ENCODE measurements at places on chromosomes 11 and 22.

GRCh38 chr11:47033439-47033838, 96.9 kb downstream of the CSTPP1 start:
- no peak for DNase-seq

- no peak for DNase-seq
Observed at GRCh38 chr22:44399906-44400762, 87.4 kb upstream of the SHISAL1 start.

GRCh38 chr22:31275018-31275417, 17.3 kb downstream of the PIK3IP1 start:
- no peak for DNase-seq

DNA sequence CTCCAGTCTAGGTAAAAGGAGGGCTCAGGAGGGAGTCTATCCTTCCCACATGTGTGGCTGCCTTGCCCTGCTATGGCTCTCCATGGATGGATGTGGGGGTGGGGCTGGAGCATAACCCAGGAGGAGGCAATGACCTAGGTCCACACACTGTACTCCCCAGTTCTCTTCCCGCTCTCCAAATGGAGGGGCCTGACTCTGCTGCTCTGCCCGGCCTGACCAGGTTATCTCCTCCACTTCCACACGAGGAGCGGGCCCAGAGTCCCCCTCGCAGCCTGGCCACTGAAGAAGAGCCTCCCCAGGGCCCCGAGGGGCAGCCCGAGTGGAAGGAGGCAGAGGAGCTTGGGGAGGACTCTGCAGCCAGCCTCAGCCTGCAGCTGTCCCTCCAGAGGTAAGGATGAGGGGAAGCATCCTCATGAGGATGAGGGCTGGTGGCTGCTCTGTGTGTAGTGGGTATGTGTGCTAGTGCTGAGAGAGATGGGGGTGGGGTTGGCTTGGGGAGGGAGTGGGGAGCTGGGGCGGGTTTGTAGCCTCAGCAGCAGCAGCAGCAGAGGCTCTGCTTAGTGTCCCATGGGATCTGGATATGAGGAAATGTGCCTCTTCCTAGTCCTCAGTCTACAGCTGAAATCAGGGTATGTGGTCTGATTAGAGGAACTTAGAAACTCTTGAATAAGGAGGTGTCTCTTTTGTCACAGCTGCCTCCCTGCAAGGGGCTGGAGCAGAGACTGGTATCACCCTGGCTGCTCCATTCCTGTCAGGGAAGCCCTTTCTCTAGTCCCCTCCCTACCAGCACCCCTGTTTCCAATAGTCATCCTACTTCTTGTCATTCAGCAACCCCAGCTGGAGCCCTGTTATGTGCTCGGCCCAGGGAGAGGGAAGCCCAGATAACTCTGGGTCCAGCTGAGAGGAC, 54.1 kb downstream of the CEP164 start:
- DNase-seq: no peak

DNA sequence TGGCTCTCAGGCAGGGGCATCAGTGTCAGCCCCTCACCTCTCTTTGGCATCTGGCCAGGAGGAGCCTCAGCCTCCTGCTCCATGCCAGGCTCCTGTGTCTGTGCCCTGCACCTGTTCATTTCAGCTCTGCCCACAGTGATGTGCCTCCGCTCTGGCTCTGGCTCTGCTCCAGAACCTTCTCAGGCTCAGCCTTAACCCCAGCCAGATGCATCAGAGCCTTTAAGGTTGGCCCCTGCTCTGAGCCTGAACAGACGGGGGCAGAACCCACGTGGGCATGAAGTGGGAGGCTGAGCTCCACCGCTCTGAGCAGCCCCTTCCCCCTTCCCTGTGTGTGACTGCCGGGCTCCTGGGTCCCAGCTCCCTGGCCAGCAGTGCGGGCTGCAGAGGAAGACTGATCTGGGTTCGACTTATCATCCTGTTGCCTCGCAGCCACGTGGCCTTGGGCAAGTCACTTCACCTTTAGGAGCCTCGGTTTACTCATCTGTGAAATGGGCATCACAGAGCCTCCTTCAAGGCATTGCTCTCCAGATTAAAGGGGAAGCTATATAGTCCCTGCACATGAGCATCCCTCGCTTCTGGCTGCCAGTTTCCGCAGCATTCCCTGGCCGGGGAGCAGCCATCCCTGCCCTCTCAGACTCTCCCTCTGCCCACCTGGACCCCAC, 44.7 kb upstream of the RTL6 start:
- no peak for DNase-seq

DNA sequence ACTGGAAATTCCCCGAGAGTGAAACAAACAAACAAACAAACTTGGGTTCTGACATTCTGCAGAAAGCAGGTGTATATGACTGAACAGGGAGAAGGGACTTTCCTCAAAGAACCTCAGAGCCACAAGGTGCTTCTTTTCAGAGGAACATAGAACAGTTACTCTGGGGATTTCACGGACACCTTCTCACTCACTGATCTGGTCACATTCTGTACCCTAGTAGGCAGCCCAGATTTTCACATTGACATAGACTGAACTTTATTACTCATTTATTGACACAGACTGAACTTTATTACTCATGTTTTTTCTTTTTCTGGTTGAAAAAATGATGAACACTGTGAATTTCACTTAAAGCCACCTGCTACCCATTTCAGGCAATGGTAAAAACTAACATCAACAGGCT, 263.0 kb downstream of the OPCML start:
- no peak for DNase-seq

DNA sequence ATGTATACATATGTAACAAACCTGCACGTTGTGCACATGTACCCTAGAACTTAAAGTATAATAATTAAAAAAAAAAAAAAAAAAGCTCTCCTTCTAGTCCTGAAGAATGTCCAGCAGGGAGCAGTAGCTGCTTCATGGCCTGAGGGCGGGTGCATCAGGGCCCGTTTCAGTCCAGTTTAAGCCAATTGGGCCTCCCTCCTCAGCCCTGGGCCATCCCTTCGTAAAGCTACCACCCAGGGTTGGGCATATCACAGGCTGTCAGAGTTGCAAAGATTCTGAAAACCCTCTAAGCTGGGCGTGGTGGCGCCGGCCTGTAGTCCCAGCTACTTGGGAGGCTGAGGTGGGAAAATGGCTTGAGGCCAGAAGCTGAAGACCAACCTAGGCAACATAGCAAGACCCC, 5.4 kb downstream of the TMPRSS13 start:
- no peak for DNase-seq

GRCh38 chr11:65132238-65132987, 1.9 kb downstream of the SYVN1 start:
- DNase-seq: no peak

DNA sequence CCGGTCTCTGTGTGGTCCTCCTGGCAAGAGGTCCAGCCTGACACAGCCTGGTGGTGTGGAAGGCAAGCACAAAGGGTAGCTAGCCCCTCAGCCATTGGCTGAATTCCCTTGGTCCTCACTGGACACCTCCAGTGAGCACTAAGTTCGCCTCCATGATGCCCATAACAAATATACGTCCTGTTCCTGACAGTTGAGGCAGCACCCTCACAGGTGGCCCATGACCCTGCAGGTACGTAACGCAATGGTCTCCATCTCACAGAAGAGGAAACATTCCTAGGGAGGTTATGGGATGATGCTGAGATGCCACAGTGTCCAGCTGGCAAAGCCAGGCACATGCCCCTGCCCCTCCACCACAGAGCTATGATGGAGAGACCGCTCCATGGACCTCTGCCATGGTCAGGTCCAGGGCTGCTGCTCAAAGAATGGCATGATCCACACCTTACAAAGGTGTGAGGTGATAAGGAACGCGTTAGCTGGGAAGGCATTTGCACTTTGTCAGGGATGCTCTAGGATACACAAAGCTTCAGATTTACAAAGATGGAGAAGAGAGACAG, 1.4 kb upstream of the GNAZ start:
- DNase-seq: no peak

DNA sequence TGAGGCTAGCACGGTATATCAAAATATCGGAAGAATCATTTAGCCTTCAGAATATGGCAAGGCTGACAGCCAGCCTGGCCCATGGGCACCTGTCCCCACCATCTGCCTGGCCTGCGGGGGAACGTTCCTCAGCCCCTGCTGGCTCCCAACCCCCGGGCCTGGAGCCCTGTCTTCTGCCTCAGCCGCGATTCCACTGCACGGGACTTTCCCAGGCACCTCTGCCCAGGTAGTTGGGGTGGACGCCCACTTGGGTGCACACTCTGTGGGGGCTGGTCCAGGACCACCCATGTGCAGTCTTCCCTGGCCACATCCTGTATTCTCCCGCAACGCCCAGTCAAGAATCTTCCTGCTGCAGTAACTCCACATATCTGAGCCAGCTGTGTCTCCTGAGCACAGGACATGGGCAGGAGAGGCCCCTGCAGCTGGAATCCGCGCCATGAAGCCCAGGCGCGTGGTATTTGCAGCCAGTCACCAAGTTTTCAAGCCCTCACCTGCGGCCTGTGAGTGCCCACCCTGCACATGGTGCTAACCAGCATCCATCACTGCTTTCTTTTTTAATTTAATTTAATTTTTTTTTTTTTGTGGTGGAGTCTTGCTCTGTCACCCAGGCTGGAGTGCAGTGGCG, 77.9 kb downstream of the KCNQ1 start:
- DNase-seq: no peak

DNA sequence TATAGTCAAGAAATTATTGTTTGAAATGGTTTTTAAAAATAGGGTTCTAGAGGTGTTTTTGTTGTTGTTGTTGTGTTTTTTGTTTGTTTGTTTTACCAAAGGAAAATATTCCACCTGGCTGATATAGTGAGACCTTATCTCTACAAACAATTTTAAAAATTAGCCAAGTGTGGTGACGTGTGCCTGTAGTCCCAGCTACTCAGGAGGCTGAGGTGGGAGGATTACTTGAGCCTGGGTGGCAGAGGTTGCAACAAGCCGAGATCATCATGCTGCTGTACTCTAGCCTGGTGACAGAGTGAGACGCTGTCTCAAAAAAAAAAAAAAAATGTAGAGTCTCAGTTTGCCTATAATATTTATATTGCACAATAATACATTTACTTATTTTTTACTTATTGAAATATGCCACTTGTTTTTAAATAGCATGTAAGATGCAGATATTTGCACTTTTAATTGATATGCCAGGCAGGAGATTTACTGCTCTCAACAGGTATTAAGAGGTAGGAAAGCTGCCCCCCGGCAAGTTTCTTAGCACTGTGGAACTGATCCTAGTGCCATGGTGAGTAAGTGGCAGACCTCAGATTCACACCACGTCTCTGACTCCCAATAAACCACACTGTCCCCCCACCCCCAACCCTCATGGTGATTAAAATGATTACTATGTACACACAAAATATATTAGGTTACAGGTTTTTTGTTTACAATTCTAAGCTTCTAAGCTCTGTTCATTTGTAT, 157.4 kb downstream of the TEAD1 start:
- DNase-seq: no peak

- no peak for DNase-seq
Observed at GRCh38 chr11:134861490-134862104, 449.6 kb upstream of the B3GAT1 start.

- no peak for DNase-seq
Observed at GRCh38 chr11:114033066-114033465, 26.4 kb upstream of the ZBTB16 start.

DNA sequence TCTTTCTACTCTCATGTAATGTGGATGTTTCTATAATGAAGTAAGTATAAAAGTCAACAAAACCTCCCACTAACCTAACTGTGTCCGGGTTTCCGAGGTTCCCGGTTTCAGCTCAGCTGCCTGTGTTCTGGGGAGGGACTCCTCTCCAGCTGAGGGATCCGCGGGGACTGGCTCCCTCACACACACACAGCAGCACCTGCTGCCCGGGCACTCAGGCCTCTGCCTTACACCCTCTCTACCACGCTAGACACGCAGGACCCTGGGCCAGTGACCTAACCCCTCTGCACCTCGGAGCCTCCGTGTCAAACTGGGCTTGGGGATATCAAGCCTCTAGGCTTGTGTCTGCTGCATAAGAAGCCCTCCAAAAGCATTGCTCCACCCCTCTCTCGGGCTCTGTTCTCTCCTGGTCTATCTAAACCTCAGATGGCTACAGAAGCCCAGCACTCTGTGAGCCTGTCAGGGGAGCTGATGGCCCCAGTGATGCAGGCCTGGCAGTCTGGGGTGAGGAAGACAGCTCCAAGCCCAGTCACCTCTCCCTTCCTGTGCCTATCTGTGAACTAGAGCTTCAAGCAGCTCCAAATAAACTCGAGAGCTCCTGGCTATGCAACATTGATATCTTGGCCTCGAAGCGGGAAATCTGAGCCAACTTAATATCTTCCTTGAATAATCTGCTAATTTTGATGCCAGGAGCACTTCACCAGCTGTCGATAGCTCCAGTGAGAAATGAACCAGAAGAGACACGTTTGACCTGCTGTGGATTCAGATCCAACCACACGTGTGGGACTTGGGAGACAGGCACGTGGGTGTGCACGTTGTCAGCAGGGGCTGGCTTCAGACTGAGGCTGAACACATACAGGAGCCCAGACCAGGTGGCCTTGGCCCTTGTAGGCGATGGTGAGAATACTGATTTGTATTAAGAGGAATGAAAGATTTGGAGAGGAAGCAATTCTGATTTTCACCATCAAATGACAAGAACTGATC, 232.7 kb upstream of the B3GAT1 start:
- DNase-seq: no peak

DNA sequence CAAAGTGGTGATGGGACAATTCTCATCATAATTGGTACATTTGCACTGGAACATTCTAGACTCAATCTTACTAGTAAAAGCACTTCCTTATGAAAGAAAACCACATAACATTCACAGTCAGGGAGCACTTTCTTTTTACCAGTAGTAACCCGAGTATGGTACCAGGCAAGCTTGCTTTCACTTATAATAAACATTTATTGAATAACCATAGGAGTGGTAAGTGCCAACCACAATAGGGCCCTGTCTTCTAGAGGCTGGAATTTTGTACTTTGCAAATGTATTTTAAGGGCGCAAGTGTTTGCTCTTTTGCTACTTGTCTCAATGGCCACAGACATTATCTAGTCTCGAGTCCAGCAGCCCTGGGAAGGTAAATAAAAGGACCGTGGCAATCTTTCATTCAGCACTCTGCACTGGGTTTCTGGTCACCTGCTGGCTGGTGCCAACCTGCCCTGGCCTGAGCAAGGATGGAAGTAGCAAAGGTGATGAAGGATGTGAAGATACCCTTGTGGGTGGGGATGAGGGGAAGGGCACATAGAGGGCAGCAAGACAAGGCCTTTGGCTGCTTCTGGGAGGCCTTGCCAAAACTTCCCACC, 24.2 kb downstream of the C22orf31 start:
- DNase-seq: no peak

- DNase-seq: peak; percentile 19
Observed at GRCh38 chr11:11973361-11973800, 35.0 kb downstream of the DKK3 start.

GRCh38 chr11:118443590-118444218, 7.4 kb downstream of the KMT2A start:
- DNase-seq: no peak

DNA sequence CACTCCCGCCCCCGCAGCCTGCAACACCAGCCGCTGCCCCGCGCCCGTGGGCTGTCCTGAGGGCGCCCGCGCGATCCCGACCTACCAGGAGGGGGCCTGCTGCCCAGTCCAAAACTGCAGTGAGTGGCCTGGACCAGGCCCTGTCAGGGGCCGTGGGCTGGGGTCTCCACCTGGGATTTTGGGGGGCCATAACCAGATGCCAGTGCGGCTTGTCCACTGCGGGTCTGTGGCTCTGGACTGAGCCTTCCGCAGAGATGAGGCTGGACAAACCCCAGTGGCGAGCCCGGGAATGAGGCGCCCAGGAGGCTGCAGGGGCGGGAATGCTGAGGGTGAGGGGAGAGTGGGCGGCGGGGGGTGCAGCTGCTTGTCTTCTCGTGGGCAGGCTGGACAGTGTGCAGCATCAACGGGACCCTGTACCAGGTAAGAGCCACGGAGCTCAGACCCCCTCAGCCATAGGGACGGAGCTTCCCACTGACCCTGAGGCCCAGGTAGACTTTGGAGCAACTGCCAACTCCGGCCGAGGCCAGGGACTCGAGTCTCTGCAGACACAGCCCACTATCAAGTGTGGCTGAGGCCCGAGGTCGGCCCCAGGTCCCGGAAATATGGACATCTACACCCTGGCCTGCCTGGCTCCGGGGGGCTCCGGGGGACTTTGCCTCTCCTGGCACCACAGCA, 24.8 kb upstream of the MUC5B start:
- DNase-seq: no peak

All from COLO829 (cell line).